ENCODE measurements at places on chromosomes 13 and 19.
A peak's percentile ranks its signal among the peaks of the same experiment; 100 is the strongest.

- DNase-seq, result no peak
Observed at GRCh38 chr13:26202365-26202972, 19.6 kb downstream of the RNF6 start.

- no peak for DNase-seq
Observed at GRCh38 chr13:20702915-20703779, at the start of gene IL17D. IL17D (plus strand) TSS chr13:20703699; CDS start chr13:20704002, 303 bp downstream.

- DNase-seq, result no peak
Observed at GRCh38 chr13:59790626-59791025, 373.1 kb downstream of the DIAPH3 start.

GRCh38 chr19:19122902-19123301, 15.4 kb downstream of the TMEM161A start:
- DNase-seq, result no peak

GRCh38 chr19:42553292-42554045, 25.2 kb upstream of the CEACAM1 start:
- no peak for DNase-seq

GRCh38 chr13:43272851-43273250, 249.5 kb downstream of the DNAJC15 start:
- peak; percentile 52 for DNase-seq

- no peak for DNase-seq
Observed at GRCh38 chr19:55652311-55653128, 2.3 kb upstream of the U2AF2 start.

DNA sequence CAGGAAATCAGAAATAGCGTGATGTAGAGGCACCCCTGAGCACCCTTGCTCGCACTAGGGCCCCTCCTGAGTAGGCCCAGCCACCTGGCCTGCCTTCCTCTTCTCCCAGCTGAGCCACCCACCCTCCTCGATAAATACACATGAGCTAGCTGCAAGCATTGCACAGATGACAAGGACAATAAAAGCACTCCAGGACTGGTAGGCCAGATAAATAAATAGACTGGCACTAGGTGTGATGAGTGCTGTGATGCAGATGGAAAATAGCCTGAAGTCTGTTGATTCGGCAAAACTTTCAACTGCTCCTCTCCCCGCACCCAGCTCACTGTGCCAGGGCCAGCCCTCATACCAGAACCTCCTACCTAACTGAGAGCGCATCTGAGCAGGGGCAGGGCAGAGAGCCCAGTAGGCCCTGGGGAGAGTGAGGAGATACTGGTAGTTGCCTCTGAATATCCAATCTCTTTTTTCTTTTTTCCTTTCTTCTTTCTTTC, 54.5 kb upstream of the GPI start:
- DNase-seq, result no peak

- no peak for DNase-seq
Observed at GRCh38 chr13:20993661-20994440, 67.5 kb downstream of the LATS2 start.

DNA sequence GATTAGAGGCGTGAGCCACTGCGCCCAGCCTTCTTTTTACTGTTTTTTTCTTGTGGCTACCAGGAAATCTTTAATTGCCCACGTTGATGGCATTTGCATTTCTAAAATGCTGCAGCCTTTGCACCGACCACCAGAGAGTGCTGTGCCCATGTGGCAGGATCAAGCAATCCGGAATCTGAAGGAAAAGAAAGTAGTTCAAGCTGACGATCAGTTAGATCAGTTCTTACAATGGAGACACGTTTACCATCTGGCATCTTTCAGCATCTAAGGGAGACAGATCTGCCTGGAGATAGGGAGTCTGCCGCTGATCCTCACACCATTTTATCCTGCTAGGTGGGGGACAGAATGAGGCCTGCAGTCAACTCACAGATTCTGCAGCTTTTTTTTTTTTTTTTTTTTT, 19.9 kb downstream of the TINCR start:
- no peak for DNase-seq

- DNase-seq, result no peak
Observed at GRCh38 chr19:19774354-19775033, 41.6 kb upstream of the ZNF14 start.

- no peak for DNase-seq
Observed at GRCh38 chr19:57664269-57665127, 4.2 kb upstream of the ZSCAN4 start.
